ENCODE measurements at places on chromosomes 1 and 21. TPM values are rescaled to one million over a fixed set of nuclear protein-coding genes. Genes with fewer than 3 reads are reported as not detected.

The MPL gene
- total RNA-seq, result 0.22 TPM

The EPHX1 gene
- total RNA-seq, result 210 TPM

The LCE3E gene
- total RNA-seq, result not detected

The S100PBP gene
- total RNA-seq, result 16.3 TPM
